ENCODE measurements at places on chromosomes 7 and 10.
A peak's percentile ranks its signal among the peaks of the same experiment; 100 is the strongest.

GRCh38 chr10:90226517-90226916, 525.1 kb downstream of the KIF20B start:
- DNase-seq: no peak

- DNase-seq: no peak
Observed at GRCh38 chr10:52900593-52900992, 128.0 kb upstream of the MBL2 start.

DNA sequence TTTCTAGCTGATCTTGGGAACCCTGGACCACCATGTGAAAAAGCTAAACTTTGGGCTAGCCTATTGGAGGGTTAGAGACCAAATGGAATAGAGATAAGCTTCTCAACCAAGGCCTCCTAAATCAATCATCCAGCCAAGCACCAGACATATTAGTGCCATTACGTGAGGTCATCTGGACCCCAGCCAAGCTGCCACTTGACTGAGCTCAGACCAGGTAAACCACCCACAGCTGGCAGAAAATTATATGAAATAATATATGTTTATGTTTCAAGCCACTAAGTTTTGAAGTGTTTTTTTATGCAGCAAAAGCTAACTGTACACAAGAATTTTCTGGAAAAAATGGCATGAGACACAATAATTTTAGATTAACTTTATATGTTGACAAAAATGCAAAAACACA, 82.6 kb upstream of the PCGF5 start:
- no peak for DNase-seq

DNA sequence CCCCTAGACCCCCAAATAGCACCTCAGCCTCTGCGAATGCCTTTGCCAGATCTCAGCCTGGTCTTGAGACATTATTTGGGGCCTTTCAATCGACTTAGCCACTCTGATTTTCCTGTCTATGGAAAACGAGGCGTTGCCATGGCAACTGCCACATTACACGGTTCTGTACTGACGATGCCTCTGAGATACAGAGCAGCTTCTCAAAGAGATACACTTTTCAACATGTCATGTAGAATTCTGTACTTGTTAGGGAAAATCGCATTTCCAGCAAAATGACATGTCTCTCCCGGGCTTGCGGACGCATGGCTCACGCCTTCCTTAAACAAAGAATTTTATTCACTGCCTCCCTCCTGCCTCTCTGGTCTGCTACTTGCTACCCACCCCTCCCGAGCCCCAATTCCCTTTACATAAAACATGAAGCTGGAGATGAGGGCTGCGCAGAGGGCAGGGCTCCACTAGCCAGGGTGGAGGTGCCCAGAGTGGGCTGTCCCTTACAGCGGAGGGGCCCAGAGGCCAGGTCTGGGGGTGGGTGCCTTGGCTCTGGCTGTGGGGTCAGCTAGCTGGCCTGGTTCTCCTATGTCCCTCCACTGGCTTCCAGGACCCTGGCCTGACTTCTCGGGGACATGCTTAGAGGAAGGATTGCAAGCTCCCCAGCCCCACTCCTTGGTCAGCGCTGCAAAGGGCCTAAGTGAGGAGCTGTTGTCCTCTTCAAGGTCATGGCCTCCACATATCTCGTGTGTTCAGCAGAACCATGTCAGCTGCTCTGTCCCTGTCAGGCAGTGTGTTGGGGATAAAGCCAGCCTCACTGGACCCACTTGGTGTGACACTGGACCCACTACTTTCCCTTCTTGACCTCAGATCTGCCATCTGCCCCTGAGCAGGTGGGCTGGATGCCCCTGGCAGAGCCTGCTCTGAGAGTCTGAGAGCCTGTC, 342.5 kb downstream of the RPS24 start:
- DNase-seq: no peak

DNA sequence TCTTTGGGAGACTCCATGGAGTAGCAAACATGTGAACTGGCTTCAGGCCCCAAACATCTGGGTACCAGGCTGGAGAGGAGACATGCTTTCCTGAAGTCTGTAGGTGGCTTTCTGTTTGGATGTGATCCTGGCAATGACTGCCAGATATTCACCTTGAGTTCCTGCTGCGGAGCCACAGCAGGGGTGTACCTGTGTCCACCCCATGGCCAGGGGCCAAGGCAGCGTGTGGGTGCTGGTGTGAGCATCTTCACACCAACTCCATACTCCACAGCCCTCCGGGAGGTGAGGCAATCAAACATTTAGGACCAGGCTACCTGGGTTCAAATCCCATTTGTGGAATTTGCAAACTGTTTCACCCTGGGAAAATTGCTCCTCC, 113.0 kb downstream of the ADCY1 start:
- no peak for DNase-seq

GRCh38 chr10:129038522-129038921, 428.5 kb upstream of the MGMT start:
- DNase-seq: no peak

DNA sequence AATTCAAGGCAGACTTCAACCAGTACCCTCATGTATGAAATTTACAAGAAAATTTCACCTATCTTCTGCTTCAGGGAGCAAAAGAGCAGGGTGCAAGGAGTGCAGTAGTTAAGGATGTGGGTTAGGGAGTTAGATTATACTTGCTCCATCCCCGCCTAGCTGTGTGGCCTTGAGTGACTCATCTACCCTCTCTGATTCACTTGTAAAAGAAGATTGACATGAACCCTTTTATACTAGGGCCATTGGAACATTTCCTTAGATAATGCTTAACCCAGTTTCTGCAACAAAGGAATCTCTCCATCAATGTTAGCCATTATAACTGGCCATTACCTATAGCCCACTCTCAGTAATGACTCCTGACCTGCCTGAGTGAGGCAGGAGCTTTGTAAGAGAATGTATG, 10.2 kb upstream of the HSPA12A start:
- no peak for DNase-seq

GRCh38 chr10:1217237-1217587, 161.0 kb downstream of the WDR37 start:
- DNase-seq: no peak

- DNase-seq: no peak
Observed at GRCh38 chr7:121385800-121386179, 10.3 kb downstream of the FAM3C start.

DNA sequence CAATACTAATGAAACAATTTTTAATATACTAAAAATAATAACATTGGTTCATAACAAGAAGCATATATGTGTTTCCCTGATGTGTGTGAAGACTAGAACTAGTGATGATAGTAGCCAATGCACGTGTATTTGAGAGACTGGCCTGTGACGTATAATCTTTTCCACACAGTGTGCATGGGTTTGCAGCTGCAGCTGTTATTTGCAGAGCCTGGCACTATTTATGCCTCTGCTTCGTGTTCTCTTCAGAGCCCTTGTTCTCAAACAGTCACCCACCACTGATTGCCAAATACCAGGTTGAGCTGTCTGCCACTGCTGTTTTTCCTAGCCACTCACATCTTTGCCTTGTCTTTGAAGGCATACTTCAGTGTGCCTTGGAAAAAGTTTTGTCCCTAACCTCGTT, 531.7 kb downstream of the ETV1 start:
- DNase-seq: no peak

- peak; percentile 37 for DNase-seq
Observed at GRCh38 chr10:110947061-110947595, 27.7 kb downstream of the SHOC2 start.

- no peak for DNase-seq
Observed at GRCh38 chr7:51326656-51327286, 10.2 kb upstream of the COBL start.

DNA sequence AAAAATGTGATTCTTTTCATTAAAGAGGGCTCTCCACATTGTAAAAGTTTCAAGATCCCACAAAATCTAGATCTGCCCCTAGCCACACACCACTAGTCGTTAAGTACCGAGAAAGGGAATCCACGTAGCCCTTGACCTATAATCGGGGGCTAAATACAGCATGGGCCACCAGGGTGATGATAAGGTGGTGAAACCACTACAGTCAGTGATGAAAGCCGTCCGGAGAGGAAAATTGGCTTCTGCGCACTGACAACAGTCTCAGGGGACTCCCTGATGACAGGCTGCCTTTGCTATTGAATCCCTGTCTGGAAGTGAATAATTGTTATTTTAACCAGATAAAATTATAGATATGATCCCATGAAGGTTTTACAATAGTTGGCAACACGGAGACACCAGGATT, 4.6 kb downstream of the TECTB start:
- DNase-seq: peak; percentile 29

DNA sequence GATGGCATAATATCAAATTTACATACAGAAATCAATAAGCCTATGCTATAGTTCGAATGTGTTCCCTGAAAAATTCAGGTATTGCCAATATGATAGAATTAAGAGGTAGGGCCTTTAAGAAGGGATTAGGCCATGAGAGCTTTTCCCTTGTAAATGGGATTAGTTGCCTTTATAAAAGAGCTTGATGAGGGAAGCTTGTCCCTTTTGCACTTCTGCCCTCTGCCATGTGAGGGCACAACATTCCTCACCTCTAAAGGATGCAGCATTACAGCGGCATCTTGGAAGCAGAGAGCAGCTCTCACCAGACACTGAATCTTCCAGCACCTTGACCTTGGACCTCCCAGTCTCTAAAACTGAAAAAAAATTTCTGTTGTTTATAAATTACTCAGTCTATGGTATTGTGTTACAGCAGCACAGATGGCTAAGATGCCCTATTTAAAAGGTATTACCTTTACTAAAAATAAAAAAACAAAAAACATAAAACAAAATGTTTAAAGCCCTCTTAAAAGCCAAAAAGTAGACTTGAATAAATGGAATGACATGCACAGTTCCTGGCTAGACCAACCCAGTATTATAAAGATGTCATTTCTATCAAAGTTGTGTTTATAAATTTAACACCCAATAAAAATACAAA, 909.6 kb downstream of the REEP3 start:
- DNase-seq: peak; percentile 35

Measured in fibroblast of skin of scalp (primary cell).